ENCODE measurements at places on chromosomes 1 and 21.

DNA sequence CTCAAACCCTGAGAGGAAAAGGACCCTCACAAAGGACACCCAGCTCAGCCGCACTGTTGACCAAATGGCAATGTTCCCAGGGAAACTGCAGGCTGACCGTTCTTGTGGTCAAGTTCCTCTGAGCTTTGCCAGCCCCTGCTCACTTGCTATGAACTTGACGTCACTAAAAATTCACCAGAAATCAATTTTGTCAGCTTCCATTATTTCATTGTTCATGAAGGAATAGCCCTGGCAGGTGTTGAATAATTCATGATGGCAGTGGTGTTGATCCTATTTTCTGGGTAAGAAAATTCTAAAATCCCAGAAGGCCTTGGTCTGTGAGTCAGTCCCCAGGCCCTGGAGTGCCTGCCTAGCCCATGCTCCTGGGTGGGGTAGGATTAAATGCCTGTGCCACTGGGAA is 318.9 kb downstream of the ZNF326 start:
- no peak for DNase-seq

DNA sequence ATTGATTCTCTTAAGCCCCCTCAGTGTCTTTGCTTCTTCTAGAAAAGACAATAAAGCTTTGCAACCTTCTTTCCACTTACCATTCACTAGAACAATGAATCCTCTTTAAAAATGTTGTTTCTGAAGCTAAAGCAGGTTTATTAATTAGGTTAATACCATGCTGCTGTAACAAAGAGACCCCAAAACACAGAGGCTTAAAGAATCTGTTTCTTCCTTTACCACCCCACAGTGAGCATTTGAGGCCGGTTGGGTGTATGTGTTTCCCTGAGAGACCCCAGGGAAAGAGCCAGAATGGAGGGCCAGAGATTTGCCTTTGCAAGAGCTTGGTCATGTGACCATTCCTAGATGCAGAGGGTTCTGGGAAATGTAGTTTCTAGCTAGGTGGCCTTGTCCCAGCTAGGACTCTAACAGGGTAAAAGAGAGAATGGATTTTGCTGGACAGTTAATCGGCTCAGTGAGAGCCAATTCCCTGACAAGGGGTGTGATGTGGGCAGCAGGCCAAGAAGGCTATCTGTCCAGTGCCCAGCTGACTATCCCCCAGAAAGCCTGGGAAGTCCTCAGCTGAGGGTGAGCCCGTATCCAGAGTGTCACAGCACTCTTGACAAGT is 191.8 kb upstream of the TMEM51 start:
- no peak for DNase-seq

DNA sequence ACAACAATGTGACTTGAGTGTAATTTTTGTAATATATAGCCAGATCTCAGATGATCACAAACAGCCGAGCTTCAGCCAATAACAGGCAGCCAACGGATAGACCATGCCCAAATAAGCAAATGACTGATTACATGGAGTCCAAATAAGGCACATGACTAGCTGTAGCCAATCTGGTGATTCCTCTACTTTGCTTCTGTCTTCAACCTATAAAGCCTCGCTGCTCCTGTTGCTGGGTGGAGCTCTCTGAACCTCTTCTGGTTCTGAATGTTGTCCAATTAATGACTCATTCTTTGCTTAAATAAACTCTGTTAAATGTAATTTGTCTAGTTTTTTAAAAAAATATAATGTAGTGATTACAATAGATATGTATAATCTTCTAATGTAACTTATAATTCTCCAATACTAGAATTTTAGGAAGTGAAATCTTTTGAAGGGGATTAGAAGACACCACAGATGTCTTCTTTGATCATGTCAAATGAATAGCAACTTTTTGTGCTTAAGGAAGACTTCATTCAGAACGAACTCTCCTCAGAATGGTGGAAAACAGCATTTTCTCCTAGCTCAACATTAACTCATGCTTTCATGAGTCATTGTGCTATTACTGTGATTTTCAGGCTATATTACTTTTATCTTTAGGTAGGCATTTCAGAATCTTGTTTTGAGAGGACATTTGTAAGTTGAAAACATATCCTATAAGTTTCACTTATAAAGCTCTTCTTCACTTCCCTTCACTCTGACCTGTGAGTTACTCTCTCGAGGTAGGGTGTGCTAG is 857.8 kb upstream of the B3GALT2 start:
- no peak for DNase-seq

- no peak for DNase-seq
These were observed 16.3 kb downstream of the IER5 start for GRCh38 chr1:181104790-181105133.

DNA sequence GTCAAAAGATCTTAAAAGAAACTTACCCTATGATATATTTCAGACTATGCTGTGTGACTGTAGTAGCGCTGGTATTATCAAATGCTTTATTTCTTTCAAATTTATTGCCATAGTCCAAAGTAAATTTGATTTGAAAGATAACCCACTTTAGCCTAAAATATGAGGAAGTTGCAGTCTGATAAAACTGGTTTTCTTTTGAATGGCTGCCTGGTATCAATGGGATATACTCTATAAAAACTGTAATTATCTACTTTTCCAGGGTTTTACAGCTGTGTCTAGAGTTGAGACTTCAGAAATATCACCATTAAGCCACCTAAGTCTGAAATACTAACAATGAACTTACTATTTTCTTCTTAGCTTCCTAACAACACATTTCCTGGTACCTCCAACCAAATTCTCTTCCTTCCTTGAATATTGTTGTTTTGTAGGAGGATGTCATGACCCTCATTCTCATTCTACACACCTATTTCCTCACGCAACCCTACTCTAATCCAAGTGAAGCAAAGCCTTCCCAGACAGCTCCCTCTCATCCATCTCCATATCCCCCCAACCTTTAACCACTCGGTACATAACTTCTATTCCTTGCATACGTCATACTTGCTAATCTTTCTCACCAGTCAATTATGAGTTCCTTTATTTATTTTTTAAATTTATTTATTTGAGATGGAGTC is 17.0 kb downstream of the KDM5B start:
- DNase-seq, result no peak

DNA sequence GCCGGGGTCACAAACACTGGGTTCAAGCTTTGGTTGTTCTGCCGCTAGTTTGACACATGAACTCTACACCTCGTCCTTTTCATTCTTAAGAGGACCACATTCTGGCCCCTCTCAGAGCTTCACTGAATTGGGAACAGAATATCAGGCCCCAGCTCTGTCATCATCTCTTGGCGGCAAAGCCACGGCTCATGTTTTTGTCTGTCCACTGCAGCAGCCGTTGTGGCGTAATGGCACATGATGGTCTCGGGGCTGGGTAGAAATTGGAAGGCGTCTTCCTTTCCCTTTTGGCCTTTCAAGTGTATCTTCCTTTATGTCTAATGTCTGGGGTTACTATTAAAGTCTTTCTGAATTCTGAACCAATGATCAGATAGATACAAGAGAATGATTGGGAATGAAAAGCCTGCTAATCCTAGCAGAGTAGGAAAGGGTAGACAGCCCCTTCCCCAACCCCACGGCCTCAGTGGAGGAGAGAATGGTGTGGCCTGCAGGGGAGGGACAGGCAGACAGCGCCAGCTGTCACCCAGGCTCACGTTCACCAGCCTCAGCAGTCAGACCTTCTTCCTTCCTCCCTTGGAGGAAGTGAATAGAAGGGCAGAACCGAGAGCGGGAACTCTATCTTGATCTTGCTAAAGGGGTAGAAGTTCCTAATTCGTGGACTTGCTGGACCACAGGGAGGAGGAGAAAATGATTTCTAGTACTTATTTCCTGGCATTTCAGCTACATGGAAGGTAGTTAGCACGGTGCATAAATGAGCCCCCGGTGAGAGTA is 498.1 kb downstream of the KIF26B start:
- DNase-seq, result no peak

DNA sequence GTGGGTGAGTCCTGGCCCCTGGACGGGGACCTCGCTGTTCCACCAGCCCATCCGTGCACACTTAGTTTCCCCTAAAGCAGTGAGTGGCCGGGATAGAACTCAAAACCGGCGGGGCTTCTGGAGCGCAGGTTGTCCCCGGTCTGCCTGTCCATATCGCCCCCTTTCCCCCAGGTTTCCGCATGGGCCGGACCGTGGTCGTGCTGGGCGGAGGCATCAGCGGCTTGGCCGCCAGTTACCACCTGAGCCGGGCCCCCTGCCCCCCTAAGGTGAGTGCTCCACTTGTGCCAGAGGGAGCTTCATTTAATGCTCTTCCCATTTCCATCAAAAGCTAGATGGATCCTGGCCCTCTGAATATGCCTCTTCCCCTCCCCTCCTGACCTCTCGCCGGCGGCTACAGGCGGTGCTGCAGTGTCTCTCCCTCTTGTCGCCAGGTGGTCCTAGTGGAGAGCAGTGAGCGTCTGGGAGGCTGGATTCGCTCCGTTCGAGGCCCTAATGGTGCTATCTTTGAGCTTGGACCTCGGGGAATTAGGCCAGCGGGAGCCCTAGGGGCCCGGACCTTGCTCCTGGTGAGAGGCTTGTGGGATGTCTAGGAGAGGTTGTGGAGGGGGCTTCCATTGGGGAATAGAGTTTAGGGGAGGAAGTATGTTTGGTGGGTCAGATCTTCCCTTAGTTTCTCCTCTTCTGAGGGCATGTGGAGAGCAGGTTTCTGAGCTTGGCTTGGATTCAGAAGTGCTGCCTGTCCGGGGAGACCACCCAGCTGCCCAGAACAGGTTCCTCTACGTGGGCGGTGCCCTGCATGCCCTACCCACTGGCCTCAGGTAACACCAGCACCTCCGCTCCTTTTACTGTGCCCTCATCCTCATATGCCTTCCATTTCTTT is 683 bp downstream of the PPOX start:
- DNase-seq, result no peak

GRCh38 chr1:151615711-151616504 is 4.1 kb downstream of the SNX27 start:
- no peak for DNase-seq

GRCh38 chr1:19457607-19458006 is 27.7 kb downstream of the CAPZB start:
- DNase-seq, result no peak
